Mesendoderm (in vitro differentiated cells): ENCODE measurements at places on chromosomes 3 and 15.

DNA sequence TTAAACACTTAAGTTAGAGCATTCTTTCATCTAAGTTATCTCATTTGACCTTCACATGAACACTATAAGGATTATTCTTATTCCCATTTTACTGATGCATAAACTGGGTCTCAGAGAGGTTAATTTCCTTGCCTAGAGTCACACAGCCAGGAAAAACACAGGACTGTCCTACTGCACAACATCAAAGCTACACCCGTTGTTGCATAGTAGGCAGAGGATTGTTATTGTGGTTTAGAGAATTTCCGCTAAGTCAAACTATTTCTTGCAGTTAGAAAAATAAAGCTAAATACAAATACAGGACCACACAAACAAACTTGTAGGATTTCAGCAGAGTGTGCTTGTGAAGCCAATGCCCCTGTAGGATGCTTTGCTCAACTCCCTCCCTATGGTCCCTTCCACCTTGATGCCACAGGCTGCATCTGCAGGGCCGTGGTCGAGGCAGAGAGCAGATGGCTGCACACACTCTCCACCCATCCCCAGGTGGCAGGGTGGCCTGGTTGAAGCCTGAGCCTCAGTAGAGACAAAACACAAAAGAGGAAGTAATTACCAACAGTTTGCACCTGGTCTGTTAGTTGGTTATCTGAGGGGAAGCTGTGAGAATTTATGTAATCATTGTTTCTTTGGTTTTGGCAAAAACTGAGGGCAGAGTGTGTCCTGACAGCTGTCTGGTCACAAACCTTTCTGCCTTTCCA, 41.1 kb upstream of the SKOR1 start:
- peak; percentile 36 for DNase-seq

GRCh38 chr15:33592864-33593263, 282.1 kb downstream of the RYR3 start:
- peak; percentile 92 for DNase-seq

DNA sequence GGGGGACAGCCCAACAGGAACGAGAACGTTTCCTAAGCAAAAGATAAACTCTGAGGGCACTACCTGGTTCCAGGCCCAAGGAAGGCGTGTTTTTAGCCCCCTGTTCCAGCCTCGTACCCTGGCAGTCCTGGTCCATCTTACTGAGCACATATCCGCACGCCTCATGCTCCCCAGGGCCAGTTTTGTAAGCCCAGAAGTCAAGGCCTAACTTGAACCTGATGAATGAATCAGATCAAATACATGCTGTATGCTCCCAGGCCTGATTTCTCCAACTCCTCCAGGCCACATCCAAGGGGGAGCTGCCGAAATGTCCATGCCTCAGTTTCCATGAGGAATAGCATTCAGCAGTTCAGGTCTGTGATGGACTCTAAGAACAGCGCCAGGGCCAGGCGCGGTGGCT, 14.3 kb upstream of the DOCK3 start:
- no peak for DNase-seq

GRCh38 chr15:88630141-88630721, 8.6 kb upstream of the ISG20 start:
- DNase-seq, result peak; percentile 53

DNA sequence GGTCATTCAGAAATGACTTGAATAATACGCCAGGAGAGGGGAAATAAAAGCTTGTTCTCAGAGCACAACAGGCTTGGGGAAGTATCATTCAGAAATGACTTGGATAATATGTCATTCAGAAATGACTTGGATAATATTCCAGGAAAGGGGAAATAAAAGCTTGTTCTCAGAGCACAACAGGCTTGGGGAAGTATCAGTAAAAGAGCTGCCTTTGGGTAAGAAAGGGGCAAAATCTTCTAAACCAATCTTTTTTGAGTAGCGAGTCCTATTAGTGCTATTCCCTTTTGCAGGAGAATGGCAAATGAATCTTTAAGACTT, 20.9 kb downstream of the GABRR3 start:
- no peak for DNase-seq

DNA sequence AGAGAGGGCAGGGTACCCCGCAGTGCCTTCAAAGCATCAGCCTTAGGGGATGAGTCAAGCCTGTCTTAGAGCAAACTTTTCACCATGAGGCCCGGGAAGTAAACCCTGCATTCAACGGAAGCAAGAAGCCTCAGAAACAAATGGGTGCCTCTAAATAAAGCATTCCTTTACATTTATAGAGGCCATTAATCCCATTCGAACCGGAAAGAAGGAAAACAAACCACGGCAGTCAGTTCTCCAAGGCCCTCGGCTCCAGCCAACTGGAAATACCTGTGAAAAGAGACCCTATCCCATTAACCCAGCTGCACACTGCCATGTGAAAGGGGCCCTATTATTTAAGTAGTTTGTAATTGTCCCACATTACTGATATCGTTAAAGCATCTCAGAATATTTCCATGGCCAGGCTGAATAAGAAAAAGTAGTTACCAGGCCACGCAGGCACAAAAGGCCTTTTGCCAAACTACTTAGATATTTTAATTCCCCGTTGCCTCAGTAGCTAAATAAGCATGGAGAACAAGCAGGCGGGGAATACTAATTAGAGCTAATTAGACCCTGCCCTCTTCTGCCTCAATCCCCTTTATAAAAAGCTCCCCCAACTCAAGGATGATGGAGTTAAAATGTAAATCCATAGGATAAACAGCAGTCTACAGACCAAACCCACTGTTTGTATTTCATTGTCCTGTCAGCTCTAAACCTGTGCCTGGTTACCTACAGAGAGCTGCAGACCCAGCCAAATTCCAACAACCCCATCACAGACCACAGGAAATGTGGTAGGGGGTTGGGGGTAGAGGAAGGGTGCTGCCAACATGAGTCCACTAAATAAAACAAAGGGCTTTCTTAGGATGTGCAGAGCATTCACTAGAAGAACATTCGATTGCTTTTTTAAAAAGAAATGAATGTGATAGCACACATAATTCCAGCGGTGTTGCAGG, 4.1 kb downstream of the ITGB5 start:
- DNase-seq, result no peak

GRCh38 chr15:39752991-39753390, 29.6 kb downstream of the FSIP1 start:
- DNase-seq, result no peak

- DNase-seq, result no peak
Measured at GRCh38 chr3:172384836-172385235, 63.4 kb downstream of the GHSR start.

GRCh38 chr3:18086760-18087159, 338.4 kb downstream of the SATB1 start:
- no peak for DNase-seq

DNA sequence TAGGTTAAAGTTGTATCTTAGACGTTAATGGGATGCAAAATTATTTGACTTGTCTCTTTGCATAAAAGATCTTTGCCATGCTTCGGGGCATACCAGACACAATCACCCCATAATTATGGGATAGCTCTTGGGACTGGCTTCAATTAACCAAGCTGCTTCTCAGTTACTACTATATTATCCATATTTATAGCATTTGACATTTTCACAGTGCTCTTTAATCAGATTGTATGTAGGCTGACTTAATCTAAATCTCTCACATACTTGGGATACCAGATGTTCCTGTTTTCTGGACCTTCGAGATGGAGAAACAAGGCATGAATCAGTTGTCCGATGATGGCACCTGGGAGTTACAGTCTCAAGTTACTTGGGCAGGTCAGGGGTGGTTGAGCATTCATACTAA, 27.2 kb upstream of the ABHD17C start:
- DNase-seq, result no peak

DNA sequence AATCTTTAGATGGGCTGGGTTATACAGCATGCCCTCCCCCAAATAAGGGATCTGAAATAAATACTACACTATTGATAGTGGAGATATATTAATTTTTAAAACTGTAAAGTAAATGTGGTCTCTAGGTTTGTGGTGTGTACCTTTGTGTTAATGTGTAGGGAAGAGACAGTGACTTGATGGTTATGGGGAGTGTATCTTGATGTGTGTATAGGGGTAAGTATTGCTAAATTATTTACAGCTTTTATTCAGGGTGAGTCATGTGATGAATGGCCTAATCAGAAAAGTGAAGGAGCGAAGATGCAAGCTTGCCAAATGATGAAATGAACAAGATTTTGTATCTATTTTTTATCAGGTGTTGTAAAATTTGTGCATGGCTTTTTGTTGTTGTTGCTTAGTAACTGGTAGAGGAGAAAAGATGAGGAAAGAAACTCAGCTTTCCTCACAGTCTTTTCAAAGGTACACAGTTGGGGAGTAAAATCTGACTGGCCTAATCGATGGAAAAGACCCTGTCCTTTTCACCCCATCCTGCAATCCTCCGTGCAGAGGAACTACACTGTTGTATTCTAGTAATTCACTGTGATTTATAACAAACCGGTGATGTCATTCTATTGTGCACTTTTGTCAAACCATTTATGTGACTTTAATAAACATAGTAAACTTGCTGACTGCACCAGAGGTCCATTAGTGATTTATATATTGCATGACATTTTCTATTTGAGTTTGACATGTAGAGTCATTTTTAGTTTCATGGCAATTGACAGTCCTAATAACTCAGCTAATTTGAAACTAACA, 17.7 kb downstream of the FEM1B start:
- no peak for DNase-seq

DNA sequence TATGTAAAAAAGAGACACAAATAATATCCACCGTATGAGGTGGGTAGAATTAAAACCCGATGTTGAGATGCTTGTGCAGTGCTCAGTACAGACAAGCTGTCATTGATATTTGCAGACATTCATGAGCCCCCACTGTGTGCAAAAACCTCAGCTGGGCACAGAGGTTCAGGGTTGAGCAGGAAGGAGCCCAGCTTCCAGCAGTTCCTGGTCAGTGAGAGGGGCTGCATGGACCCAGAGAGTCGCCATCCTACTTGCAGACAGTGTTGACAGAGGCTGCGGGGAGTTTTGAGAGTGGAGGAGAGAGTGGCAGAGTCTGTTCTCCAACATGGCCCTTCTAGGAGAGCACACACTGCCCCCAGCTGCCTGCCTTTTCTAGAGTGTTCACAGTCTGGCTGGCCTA, 6.1 kb upstream of the LTF start:
- no peak for DNase-seq

GRCh38 chr15:91917686-91918360, 64.3 kb downstream of the SLCO3A1 start:
- DNase-seq, result no peak

- DNase-seq, result no peak
Measured at GRCh38 chr15:69323893-69324430, 25.2 kb downstream of the PAQR5 start.

GRCh38 chr15:87959080-87959479, 297.5 kb downstream of the NTRK3 start:
- no peak for DNase-seq

GRCh38 chr3:39112535-39112934, 5.1 kb downstream of the TTC21A start:
- no peak for DNase-seq

- DNase-seq, result no peak
Measured at GRCh38 chr3:15623535-15624440, 22.2 kb downstream of the BTD start.

DNA sequence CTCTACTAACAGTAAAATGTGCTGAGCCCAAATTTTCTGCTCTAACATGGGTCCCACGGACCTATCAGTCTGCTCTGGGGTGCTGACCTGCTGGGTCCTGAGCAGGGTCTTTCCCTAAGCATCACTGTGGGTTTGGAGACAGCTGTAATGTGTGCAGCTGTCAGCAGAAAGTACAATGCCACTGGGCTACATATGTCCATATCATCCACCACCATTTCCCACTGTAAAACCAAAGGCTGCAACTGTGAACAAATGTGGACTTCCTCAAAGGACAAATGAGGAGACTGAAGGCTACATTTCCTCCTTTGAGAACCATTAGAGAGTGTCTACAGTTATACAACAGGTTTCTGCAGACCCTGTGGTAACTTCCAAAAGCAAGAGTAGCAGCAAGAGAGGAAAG, 33.8 kb upstream of the IP6K2 start:
- no peak for DNase-seq

DNA sequence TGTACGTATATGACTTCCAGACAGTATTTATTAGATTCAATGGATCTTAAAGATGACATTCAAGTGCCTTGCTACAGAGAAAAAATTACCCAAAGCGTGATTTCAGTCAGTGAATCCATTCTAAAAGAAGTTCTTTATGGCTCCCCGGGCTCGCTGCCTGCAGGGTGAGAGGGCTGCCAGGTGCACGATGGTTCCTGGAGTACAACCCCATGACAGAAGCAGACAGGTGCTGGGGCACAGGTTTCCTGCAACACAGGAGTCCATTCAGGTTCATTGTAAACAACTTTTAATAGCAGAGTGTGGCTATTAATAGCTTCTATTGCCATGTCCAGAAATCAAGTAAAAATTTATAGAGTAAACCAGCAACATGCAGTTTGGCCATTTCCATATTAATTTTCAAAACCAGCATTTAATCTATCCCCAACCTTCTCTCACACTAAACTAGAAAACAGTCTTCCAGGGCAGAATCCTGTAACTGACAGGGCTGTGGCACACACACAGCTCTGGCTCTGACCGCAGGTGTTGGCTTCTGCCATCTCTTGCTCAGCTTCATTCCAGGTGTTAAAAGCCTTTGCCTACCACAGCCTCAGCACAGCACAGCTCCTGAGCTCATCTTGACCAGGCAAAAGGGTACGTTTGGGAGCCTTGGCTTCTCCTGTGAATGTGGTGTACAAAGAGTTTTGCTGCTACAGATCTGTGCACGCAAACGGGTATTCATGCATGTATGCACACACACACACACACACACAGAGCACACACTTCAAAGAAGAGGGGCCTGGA, 185.9 kb downstream of the MEX3B start:
- DNase-seq, result no peak

GRCh38 chr15:100430411-100430810, 88.6 kb upstream of the ADAMTS17 start:
- DNase-seq, result no peak

DNA sequence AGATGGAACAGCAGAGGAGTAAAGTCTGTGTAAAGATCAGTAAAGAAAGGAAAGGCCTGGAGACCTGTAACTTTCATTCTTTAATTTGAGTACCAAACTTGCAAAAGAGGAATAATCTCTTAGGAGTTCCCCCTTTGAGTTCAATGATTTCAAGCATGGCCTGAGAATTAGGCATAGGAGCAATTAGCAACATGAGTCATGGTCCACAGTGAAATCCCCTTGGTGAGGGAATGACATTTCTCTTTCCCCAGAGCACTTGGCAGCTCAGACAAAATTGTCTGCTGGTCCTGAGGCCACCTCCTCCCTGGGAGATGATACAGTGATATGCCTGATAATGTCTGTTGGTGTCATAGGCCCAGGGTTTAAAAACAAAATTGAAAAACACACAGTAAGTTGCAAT, 81.4 kb upstream of the CRBN start:
- no peak for DNase-seq

DNA sequence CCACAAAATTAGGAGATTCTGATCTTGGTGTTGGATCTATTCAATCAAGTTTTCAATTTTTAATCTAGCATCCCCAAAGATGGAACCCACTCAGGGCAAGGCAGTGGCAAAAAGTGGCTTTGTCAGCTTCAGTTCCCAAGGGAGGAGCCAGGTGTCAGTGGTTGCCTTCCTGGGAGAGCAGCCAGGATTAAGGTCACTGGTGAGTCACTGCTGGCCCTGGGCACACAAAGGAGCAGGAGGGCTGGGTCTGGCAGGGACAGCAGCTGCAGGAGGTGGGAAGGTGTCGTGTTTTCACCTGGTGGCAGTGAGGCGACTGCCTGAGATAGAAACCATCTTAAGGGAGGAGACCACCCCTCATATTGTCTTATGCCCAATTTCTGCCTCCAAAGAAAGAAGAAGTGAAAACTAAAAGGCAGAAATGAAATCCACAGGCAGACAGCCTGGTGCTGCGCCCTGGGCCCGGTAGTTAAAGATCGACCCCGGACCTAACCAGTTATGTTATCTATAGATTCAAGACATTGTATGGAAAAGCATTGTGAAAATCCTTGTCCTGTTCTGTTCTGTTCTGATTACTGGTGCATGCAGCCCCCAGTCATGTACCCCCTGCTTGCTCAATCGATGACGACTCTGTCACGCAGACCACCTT, 5.9 kb upstream of the KLHL25 start:
- DNase-seq, result peak; percentile 73
